DMS 273 treated with DMSO at 0.1 percent for 48 hours (cell line): ENCODE measurements at places on chromosomes 16 and 17.
A peak's percentile ranks its signal among the peaks of the same experiment; 100 is the strongest.

- DNase-seq, result no peak
Measured at GRCh38 chr16:17829811-17830210, 359.1 kb upstream of the XYLT1 start.

GRCh38 chr16:70700101-70701020, 14.5 kb upstream of the MTSS2 start:
- peak; percentile 41 for DNase-seq

- no peak for DNase-seq
Measured at GRCh38 chr16:7380911-7381310, 48.3 kb downstream of the RBFOX1 start.

DNA sequence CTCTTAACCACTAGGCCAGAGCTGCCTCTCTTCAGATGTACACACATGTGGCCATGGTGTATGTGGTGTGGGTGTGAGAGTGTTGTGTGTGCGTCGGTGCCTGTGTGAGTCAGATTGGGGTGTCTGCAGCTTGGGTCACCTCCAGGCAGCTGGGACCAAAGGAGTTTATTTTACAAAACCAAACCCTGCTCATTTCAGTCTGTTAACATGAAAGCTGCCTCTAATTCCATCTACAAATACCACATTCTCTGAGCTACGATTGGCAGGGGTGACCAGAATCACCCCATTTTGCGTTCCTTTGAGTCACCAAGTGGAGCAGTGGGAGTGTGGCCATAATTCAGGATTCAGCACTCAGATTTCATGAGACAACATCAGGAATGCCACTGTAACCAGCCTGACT, 105.3 kb downstream of the IRX5 start:
- no peak for DNase-seq

- no peak for DNase-seq
Measured at GRCh38 chr17:48549281-48549630, 4.3 kb upstream of the HOXB2 start.

DNA sequence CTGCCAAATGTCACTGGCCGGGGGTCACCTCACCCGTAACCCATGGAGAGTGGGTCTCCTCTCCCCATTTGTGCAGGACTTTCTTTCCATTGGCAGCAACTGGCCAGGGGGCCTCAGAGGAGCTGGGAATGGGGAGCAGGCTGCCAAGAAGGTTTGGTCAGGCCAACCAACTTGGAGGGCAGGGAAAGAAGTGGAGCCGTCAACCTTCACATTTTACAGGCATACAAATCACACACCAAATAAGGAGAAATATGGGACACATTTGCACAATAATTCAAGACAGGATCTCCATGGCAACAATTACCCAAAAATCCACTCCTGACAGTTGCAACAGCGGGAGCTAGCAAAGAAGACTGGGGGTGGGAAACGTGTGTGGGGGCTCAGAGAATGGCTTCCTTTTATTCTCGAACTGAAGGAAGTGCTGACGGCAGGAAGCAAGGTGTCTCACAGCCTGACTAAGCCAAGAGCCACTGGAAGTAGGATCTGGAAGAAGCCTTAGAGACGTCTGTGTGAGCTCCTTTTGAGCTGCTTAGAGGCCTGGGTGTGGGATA, 20.9 kb downstream of the RPRML start:
- DNase-seq, result no peak

GRCh38 chr17:32152130-32152529, 9.8 kb downstream of the RHOT1 start:
- no peak for DNase-seq

DNA sequence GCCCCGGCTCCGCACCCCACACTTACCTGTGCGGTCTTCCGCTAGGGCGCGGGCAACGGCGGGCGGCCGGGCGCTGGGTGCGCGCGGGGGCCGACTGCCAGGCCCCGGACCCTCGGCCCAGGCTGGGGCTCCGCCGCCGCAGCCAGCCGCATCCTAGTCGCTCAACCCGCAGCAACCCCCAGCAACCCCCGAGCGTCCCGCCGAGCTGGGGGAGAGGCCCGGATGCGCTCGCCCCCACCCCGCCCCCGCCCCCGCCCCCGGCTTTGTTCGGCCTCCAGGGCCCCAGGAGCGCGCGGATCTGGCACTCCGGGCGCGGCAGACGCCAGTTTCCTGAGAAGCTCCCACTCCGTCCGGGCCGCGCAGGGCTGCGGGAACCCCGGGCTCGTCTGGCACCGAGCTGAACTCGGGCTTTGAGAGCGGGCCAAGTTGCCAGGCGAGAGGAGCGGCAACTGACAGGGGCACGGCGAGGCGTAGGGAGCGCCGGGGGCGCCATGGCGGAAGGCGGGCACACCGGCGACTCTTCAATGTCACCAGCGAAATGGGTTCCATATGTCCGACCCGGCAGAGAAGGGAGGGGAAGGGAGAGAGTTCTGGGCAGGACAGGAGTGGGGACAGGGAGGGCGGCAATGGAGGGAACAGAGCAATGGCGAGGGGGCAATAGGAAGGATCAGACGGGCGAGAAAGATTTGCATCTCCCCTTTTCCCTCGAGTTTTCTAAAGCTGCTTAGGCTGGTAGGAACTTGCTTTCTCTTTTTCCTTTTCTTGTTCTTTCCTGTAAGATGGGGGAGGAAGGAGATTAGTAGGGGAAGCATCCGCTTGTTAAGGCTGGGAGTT, 13.7 kb downstream of the HOXB4 start:
- DNase-seq, result no peak

DNA sequence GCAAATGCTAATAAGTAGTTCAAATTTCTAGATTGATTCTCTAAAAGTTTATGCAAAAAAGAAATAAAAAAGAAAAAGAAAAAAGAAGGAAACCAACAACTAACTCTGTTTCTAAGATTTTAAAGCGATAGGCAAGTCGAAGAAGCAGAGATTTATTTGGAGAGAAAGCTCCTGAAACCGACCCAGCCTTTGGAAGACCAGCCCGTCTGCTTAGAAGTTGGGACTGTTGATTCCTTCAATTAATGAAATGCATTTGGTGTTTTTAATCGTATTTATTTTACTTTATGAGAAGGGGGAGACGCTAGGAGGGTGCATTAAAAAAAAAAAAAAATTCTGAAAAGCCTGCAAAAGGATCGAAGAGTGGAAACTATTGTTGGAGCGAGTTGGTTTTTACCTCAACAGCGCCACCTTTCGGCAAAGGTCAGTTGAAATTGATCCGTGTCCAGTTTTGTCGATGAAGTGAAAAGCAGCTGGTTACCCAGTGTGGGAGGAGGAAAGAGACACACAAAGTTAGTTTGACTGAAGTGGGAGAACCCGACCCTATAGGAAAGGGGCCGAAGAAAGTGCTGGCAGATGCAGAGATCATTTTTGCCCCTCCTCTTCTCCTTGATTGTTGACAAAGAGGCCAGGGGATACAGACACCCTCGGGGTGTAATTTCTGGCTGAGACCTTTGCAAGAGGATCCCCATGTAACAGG, 1.5 kb upstream of the MAF start:
- DNase-seq, result peak; percentile 9

GRCh38 chr16:74902161-74902560, 82.8 kb downstream of the WDR59 start:
- DNase-seq, result no peak

GRCh38 chr16:57472665-57473060, 10.2 kb downstream of the POLR2C start:
- DNase-seq, result no peak

DNA sequence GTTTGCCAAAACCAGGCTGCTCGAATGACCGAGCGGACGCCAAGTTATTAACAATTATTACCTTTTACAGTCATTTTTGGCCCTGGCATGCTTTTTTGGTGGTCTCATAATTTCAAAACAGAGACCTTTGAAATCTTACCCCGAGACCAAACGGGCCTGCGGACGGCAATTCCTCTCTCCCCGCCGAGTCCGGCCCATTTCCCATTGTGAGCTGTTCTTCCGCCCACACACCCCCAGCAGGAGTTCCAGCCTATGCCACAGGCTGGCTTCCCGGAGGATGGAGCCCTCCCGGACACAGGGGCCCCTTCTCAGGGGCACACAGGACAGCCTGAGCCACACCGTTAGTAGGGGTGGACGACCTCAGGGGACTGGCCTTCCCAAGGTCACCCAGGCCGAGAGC, 130.7 kb downstream of the C16orf95 start:
- no peak for DNase-seq

GRCh38 chr17:51154176-51154575, 817 bp downstream of the NME1 start:
- no peak for DNase-seq

DNA sequence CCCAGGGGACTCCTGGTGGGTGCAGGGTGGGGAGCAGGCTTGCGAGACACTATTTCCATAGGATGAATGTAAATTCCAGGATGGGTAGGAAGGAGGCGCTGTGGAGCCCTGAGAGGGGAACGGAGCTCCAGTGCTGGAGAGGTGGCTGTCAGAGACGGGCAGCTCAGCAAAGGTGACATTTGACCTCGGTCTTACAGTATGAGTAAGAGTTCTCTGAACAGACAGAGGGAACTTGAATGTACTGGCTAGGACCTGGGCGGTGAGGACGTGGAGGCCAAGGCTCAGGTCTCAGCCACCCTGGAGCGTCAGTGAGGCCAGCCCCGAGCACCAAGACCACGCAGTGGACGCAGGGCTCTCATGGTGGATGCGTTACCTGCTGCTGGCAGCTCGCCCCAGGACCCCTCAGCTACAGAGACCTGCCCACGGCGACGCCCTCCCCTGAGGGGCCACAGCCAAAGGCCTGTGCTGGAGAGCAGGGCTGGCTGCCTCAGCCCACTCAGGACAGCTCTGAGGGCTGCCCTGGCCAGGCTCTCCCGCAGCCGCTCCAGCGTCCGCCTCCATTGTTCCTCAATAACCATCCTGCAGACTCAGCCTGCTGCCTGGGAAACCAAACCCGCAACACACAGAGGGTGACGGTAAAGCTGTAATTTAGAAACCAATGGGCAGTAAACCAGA, 65.9 kb upstream of the TNRC6C start:
- DNase-seq, result no peak

DNA sequence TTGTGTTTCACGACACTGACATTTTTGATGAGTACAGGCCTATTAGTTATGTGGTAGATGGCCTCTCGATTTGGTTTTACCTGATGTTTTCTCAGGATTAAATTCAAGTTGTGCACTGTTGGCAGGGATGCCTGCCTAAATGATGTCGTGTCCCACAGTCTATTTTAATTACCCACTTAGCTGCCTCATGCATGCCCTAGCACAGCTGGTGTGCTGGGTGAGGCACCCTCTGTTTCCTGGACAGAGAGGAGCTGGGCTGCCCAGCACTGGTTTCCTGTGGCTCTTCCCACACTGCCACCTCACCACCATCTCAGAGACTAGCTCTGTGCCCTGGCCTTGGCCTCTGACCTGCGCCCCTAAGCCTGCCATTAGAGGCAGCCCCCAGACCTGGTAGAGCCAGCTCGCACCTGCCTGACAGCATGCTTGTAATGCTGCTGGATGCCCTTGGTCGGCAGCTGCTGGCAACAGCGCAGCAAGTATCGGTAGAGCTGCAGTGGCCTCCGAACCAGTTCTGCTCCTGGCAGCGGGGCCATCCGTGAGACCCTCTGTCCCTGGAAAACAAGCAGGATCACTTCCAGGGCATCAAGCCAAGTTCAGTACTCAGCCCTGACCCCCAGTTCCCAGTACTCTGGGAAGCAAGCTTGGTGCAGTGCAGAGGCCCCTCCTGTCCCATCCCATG, 10.9 kb downstream of the LYRM9 start:
- DNase-seq, result no peak

GRCh38 chr17:27622986-27623385, 8.0 kb upstream of the LGALS9 start:
- no peak for DNase-seq

DNA sequence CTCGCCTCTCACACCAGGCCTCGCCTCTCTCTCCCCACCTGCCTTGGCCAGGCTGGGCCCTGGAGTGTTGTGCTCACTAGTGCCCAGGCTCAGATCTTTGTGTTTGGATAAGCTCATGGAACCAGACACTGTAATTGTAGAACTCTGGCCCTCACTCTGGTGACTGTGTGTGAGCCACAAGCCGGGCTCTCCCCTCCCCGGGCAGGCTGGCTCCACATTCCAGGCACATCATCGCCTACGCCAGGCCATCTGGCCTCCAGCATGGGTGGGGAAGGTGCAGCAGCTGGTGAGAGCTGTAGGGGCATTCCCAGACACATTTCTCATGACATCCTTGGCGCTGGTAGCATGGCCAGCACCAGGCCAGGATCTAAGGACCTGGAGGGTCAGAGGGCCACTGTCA, 202.3 kb downstream of the RAB11FIP4 start:
- peak; percentile 91 for DNase-seq

- no peak for DNase-seq
Measured at GRCh38 chr16:82583422-82583821, 43.3 kb upstream of the CDH13 start.

DNA sequence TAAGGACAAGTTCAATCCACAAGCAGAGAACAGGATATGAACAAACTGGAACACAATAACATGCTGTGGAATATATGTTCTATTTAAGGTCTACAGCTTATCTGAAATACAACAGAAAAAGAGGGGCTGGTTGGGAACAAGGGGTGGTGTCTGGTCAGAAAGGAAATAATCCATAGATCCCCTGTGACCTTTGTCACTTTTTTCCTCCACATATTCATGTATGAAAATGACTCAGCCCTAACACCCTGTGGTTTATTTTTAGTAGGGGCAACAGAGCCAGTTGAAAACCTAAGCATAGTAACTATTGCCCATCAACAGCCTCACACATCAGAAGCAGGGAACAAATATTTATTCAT, 12.3 kb upstream of the SPAG9 start:
- DNase-seq, result no peak

- no peak for DNase-seq
Measured at GRCh38 chr17:82384051-82384729, 12.6 kb downstream of the UTS2R start.

GRCh38 chr16:75787440-75787839, 61.1 kb upstream of the CPHXL start:
- DNase-seq, result no peak

DNA sequence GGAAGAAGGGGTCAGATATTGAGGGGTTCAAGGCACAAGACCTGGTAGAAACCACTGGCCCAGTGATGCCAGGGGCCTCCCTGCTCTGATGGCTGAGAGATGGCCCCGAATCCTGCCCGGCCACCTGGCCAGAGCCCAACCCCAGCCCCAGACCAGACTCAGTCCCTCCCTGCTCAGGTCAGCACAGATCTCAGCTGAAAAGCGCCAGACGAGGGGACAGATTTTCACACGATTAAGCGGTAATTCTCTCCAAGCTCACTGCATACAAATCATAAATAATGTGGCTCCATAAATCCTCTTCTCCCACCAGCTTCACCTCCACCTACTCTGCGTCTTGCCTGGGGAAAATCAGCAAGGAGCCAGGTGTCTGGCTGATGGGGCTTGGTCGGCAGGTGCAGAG, 57.1 kb downstream of the ENGASE start:
- DNase-seq, result no peak

GRCh38 chr16:30985401-30986128, 558 bp downstream of the HSD3B7 start:
- DNase-seq, result peak; percentile 41
